ENCODE measurements at places on chromosomes 3 and 15.

GRCh38 chr15:99631255-99631654 is 65.5 kb downstream of the MEF2A start:
- DNase-seq, result peak; percentile 62

- no peak for DNase-seq
Measured at GRCh38 chr15:31483053-31483985, 156.7 kb downstream of the KLF13 start.

- peak; percentile 30 for DNase-seq
Measured at GRCh38 chr15:82044373-82045178, 1.2 kb downstream of the MEX3B start.

DNA sequence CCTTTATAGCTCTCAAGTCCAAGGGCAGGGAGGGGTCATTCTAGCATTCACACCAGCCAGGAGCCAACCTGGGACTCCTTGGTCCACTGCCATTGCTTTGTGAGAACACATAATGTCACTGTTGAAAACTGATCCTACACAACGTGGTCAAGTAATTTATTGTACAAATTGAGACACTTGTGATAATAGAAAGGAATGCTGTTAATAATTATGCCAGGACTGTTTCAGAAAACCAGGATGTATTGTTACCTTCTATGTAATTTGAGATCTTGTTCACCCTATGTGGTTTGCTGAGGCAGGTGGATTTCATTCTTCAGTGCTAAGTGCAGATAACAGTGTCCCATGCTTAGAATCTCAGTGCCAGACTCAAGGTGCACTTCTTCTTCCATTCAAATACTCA is 33.3 kb downstream of the TMCO5A start:
- DNase-seq, result no peak

DNA sequence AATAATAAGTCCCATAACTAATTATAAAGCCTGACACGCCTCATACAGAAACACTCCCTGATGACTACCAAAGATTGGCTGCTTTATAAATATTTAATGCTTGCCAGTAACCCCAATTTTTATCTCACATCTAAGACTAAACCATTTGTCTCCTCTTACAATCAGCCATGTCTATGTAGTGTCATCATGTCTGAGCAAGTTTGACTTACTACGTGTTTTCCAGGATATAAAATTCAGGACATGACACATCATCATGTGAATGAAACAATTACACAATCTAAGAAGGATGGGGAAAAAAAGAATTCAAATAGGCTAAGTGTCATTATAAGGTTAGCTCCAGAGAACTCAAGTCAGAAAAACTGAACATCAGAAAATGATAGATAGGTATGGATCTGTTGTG is 208.7 kb downstream of the MECOM start:
- DNase-seq, result no peak

All from pons (tissue), 1 donor.